ENCODE measurements at places on chromosomes 5 and 9. TPM values are rescaled to one million over a fixed set of nuclear protein-coding genes. Genes with fewer than 3 reads are reported as not detected.

The PAIP2 gene
- total RNA-seq = 86.0 TPM

The ADAMTS2 gene
- 0.10 TPM for total RNA-seq

The QRFP gene
- not detected for total RNA-seq

The PCDHB2 gene
- 3.9 TPM for total RNA-seq

The SOHLH1 gene
- 0.12 TPM for total RNA-seq

The PCDHB9 gene
- not detected for total RNA-seq

Measured in A549 treated with Hydrocortisone at 1 μM for 4 hours (cell line).